ENCODE measurements at places on chromosomes 3 and 15. TPM values are rescaled to one million over a fixed set of nuclear protein-coding genes. Genes with fewer than 3 reads are reported as not detected.

The SAMD7 gene
- not detected for total RNA-seq

The TTLL13 gene
- not detected for total RNA-seq

The ATP8B4 gene
- 2.7 TPM for total RNA-seq

The REC114 gene
- not detected for total RNA-seq

The CCR3 gene
- not detected for total RNA-seq

The DNASE1L3 gene
- not detected for total RNA-seq

The BRK1 gene
- 79.9 TPM for total RNA-seq

The PCOLCE2 gene
- total RNA-seq, result 0.57 TPM
